Midbrain (tissue), 1 donor: ENCODE measurements at places on chromosomes 7 and 10.

- DNase-seq, result peak; percentile 84
Measured at GRCh38 chr10:98030093-98030821, at the start of gene CRTAC1. CRTAC1 (minus strand) TSS chr10:98030621; CDS start chr10:98030472, 149 bp downstream.

DNA sequence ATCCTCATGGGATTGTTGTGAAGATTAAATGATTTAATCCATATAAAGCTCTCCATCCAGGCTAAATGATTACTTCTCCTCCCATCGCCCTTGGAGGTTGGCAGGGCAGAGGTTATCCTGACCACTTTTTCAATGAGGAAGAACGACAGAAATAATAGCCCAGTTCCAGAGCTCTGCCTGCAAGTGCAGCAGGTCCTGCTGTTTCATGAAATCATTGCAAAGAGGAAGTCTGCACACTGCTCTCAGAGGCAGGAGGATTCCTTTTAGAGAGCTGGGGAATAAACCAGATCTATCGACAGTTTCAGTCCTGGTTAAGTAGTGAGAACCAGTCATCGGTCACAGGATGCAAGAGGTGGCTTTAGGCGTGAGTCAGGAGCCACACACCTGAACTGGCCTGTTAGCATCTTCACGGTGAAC, 25.0 kb upstream of the CDH23 start:
- peak; percentile 15 for DNase-seq

DNA sequence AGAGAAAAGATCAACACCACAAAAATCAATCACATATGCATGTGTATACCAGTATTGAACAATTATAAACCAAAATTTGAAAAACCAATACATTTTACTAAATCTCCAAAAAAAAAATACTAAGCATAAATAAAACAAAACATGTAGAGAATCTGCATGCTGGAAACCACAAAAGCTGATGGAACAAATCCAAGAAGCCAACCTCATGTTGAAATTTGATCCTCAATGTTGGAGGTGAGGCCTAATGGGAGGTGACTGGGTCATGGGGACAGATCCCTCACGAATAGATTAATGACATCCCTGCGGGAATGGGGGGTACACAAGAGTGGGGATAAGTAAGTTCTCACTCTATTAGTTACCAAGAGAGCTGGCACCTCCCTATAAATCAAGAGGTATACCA, 82.5 kb downstream of the OAT start:
- DNase-seq, result no peak

GRCh38 chr7:47636433-47637175, 54.7 kb upstream of the TNS3 start:
- peak; percentile 49 for DNase-seq

GRCh38 chr7:23105086-23105643, 420 bp upstream of the KLHL7 start:
- peak; percentile 52 for DNase-seq
